CD4-positive, alpha-beta T cell (primary cell): ENCODE measurements at places on chromosomes 5 and 9. TPM values are rescaled to one million over a fixed set of nuclear protein-coding genes. Genes with fewer than 3 reads are reported as not detected.

ADRB2 gene
- 1.6 TPM for total RNA-seq

AIF1L gene
- not detected for total RNA-seq

PCDHGA2 gene
- not detected for total RNA-seq

SPATA31A3 gene
- not detected for total RNA-seq

PNPLA7 gene
- total RNA-seq: 8.4 TPM

CBY3 gene
- 0.36 TPM for total RNA-seq

RORB gene
- total RNA-seq: not detected

C5orf46 gene
- not detected for total RNA-seq

KCTD16 gene
- total RNA-seq: not detected

ADAMTSL1 gene
- total RNA-seq: not detected

SLC25A2 gene
- total RNA-seq: 0.22 TPM

SLC36A3 gene
- total RNA-seq: not detected

FAM163B gene
- not detected for total RNA-seq

SOHLH1 gene
- not detected for total RNA-seq

BBLN gene
- total RNA-seq: 53.6 TPM

SLC6A3 gene
- total RNA-seq: 0.08 TPM

SH2D3C gene
- total RNA-seq: 11.8 TPM

OR1Q1 gene
- total RNA-seq: not detected

CARTPT gene
- not detected for total RNA-seq
